ENCODE measurements at places on chromosomes 1 and 21. TPM values are rescaled to one million over a fixed set of nuclear protein-coding genes. Genes with fewer than 3 reads are reported as not detected.

Gene LINGO4
- not detected for total RNA-seq

Gene ALX3
- not detected for total RNA-seq

Gene NOS1AP
- total RNA-seq = 0.41 TPM

Gene TMEM234
- 6.8 TPM for total RNA-seq

Gene RAB25
- 0.24 TPM for total RNA-seq

All from A549 treated with RU486 at 1 μM for 4 hours (cell line).